MV-4-11 (cell line): ENCODE measurements at places on chromosomes 5 and 9.
A peak's percentile ranks its signal among the peaks of the same experiment; 100 is the strongest.

- peak; percentile 6 for DNase-seq
Measured at GRCh38 chr9:120562861-120563443, 17.0 kb downstream of the CDK5RAP2 start.

DNA sequence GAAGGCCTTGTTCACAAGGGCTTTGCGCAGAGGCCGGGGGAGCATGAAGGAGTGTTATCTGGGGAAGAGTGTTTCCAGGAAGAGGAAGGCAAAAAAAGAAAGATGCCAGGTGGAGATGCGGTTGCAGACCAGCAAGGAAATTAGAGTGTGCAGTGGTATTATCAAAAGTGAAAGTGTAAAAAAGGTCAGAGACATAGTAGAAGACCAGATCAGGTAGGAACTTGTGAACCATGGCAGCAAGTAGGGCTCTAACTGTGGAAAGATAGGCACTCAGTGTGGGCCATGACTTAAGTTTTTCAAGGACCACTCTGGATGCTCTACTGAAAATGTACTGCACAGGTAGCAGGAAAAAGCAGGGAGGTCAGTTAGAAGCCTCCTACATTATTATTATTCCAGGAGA is 90.1 kb upstream of the SPOCK1 start:
- DNase-seq: no peak

DNA sequence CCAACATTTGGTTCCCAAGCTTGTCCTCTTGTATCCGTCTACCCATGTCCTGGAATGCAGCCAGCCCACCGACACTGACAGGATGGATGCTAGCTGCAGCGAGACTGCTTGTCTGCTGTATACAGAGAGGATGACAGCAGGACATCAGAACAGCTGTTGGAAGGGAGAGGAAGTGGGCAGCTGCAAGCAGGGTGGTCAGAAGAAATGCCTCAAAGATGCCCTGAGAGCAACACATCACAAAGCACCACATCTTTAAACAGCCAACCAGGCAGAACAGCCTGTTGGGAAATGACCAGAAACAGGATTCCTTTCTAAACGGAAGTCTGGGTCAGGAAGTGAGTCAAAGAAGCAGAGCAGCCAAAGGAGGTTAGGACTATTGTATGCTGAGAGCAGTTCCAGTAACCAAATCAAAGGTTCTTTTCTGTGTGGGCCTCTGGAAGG is 219.1 kb downstream of the NDUFS4 start:
- DNase-seq: peak; percentile 75

DNA sequence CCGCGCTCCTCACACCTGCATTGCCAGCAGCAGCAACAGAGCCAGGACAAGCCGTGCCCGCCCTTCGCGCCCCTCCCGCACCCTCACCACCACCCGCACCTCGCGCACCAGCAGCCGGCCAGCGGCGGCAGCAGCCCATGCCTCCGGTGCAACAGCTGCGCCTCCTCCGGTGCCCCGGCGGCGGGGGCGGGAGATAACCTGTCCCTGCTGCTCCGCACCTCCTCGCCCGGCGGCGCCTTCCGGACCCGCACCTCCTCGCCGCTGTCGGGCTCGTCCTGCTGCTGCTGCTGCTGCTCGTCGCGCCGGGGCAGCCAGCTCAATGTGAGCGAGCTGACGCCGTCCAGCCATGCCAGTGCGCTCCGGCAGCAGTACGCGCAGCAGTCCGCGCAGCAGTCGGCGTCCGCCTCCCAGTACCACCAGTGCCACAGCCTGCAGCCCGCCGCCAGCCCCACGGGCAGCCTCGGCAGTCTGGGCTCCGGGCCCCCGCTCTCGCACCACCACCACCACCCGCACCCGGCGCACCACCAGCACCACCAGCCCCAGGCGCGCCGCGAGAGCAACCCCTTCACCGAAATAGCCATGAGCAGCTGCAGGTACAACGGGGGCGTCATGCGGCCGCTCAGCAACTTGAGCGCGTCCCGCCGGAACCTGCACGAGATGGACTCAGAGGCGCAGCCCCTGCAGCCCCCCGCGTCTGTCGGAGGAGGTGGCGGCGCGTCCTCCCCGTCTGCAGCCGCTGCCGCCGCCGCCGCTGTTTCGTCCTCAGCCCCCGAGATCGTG is 517 bp downstream of the KCNN2 start:
- peak; percentile 26 for DNase-seq

DNA sequence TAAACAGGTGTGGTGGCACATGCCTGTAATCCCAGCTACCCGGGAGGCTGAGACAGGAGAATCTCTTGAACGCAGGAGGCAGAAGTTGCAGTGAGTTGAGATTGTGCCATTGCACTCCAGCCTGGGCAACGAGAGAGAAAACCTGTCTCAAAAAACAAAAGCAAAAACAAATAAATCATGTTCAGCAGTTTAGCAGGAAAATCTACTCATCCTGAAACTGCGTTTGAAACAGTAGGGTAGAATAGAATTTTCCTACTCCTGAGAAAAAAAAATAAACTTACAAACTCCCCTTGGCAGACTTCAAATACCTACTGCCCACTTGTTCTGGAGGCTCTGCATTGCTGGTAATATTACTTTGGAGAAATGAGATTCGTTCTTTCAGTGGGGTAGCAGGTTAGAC is 367.7 kb downstream of the GADD45G start:
- no peak for DNase-seq

GRCh38 chr9:4746278-4747030 is 5.5 kb upstream of the AK3 start:
- no peak for DNase-seq

DNA sequence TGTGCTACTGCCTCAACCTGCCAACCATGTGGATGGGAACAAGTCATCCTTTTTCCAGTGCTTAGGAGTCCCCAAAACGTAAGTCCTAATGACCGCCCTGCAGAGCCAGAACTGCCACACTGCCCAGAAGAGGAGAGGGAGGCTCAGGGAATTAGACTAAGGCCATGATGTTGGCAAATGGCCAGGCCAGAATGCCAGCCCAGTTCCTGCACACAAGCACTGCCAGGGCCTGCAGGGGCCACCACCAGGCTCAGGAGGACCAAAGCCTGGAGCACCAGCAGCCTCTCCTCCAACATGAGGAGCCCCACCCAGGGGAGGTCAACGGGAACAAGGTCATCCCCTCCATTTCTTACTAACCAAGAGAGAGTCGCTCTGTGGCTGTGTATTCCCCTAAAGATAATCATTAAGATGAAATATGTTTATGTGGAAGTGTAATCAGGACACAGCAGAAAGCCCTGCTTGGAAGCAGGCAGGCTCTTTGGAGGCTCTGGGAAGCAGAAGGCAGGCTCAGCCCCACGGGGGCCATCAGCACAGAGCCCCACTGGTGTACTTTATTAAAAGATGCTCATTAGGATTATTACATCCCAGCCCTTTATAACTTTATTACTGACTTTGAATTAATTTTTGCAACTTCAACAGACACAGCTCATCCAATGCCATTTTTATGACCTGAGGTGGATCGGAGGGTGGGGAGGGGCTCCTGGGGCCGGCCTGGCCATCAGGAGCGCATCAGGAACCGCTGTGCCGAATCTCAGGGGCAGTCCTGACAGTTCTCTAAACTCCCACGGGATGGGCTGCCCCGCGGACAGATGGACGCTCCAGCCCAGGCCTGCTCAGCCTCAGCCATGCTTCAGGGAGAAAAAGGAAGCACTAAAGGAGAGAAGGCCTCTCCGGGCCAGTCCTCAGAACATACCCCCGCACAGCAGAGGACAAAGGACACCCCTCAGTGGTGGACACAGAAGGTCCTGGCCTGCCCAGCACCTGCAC is 127.0 kb downstream of the ADAMTS2 start:
- DNase-seq: no peak

DNA sequence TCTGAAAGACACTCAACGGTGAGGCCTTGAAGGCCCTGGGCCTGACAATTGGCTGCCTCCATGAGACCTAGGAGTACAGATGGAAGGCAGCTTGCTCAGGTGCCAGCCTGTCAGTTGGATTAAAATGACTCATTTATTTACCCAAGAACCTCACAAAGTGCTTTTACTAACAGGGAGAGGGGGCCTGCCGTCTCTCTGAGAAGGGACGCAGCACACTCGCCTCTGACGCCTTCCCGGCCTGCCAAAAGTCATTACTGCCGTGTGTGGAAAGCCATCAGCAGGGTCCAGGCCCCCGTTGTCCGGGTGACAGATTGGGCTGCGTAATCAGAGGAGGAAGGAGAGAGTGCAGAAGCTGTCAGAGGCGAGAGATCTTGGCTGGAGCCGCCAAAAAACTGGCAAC is 32.4 kb downstream of the DDX31 start:
- DNase-seq: no peak

DNA sequence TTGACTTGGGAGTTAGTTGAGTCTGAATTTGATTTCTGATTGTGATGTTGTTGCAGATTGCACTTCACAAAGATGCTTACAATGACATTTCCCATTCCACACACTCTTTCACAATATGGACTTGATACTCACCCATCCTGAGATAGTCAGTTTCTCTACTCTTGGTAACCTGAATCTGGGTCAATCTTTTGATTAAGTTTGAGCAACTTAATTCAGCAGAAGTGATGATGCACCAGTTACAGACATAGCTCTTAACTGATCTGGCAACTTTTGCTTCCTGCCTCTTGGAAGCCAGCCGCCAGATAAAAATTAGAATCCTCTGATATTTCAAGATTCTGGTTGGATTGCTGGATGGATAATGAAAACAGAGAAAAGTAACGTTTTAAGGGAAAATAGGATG is 79.7 kb upstream of the OSMR start:
- no peak for DNase-seq
